ENCODE measurements at places on chromosomes 4 and X. TPM values are rescaled to one million over a fixed set of nuclear protein-coding genes. Genes with fewer than 3 reads are reported as not detected.

FAM47E gene
- 0.09 TPM for polyA plus RNA-seq

GRCh38 chr4:124997124-124997523, 284.6 kb upstream of the ANKRD50 start:
- no peak overlapping the region for H3K27ac ChIP-seq
- H3K27me3 ChIP-seq, result no peaks in the 10 kb centered on the region
- DNase-seq, result no peak
- no peak overlapping the region for H3K4me3 ChIP-seq

DNA sequence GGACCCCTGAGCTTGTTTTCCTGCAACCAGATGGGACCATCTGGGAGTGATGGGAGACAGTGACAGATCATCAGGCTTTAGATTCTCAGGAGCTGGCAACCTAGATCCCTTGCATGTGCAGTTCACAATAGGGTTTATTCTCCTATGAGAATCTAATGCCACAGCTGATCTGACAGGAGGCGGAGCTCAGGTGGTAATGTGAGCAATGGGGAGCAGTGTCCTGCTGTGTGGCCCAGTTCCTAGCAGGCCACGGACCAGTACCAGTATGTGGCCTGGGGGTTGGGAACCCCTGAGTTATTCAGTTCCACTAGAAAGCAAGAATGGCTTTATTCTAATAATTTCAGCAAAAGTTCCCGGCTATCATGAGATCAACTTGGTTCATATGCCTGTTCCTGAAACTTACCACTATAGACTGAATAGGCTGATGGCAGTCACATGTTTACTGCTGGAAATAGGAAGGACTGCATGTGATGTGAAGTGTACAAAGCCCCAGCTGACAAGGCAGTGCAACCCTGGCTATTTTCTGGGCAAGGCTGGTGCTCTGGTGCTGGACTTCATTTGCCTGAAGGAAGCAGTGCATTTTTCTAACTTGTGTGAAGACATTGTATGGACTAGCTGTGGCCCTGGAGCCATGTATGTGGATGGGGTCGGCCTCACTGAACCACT, 107.2 kb downstream of the SPRY1 start:
- DNase-seq, result no peak
- H3K27me3 ChIP-seq, result peaks cover 3% of the 10 kb centered on the region
- no peak overlapping the region for H3K27ac ChIP-seq
- H3K4me3 ChIP-seq, result no peak overlapping the region
- H3K4me1 ChIP-seq, result peaks cover 14% of the 10 kb centered on the region
- H3K36me3 ChIP-seq, result no peaks in the 10 kb centered on the region

GRCh38 chr4:76955182-76955581, 5.6 kb downstream of the SEPTIN11 start:
- peaks cover 9% of the 10 kb centered on the region for H3K4me1 ChIP-seq
- H3K27ac ChIP-seq, result no peak overlapping the region
- no peak overlapping the region for H3K4me3 ChIP-seq
- H3K27me3 ChIP-seq, result no peaks in the 10 kb centered on the region
- H3K36me3 ChIP-seq, result no peaks in the 10 kb centered on the region

DNA sequence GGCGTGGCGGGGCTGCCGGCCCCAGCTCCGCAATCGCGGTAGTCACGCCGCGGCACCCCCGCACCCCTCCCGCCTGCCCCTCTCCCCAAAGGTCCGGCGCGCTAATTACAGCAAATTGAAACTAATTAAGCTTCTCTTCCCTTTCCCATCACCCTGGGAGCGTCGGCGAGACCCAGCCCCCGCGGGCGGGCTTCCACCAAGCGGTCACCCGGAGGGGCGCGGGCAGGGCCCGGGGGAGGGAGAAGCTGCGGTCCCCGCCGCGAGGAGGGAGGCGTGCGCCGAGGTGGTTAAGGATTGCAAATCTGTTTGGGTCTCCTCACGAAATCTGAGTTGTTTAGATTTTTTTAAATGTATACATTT, 13.1 kb downstream of the ARX start:
- no peaks in the 10 kb centered on the region for H3K36me3 ChIP-seq
- H3K27ac ChIP-seq, result no peak overlapping the region
- H3K4me3 ChIP-seq, result no peak overlapping the region
- no peak for DNase-seq

DNA sequence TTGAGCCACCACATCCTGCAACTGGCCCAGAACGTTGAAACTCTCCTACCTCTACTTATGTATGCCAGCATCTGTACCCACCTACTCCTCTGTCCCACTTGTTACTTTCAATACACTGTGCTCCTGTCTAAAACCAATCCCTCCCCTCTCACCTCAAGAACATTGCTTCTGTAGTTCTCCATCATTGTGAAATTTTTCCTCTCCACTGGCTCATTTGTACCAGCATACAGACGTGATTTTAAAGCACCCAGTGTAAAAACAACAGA, 25.5 kb upstream of the USO1 start:
- H3K4me1 ChIP-seq, result peaks cover 16% of the 10 kb centered on the region
- no peak for DNase-seq
- no peaks in the 10 kb centered on the region for H3K27me3 ChIP-seq
- H3K36me3 ChIP-seq, result no peaks in the 10 kb centered on the region
- peak overlapping the region; percentile 85 for H3K27ac ChIP-seq
